HS-5 (cell line): ENCODE measurements at places on chromosomes 16 and 17.

DNA sequence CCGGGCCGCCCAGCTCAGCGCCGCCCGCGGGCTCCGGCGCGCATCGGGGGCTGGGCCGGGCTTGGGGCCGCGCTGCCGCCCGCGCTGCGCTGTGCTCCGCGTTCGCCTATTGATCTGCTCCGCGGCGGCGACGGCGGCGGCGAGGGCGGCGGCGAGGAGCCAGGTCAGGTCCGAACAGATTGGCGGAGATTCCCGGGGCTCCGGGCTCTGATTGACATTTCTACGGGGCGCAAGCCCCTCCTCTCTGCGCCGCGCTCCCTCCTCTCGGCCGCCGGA is 559 bp downstream of the IRX3 start:
- DNase-seq: no peak

GRCh38 chr16:29898804-29899515 is 390 bp downstream of the SEZ6L2 start:
- peak; percentile 40 for DNase-seq

- no peak for DNase-seq
Measured at GRCh38 chr17:59719526-59719925, 12.1 kb downstream of the VMP1 start.

GRCh38 chr16:9481747-9482730 is 390.6 kb downstream of the HAPSTR1 start:
- no peak for DNase-seq

GRCh38 chr16:62036802-62037135 is 531 bp upstream of the CDH8 start:
- DNase-seq: no peak

DNA sequence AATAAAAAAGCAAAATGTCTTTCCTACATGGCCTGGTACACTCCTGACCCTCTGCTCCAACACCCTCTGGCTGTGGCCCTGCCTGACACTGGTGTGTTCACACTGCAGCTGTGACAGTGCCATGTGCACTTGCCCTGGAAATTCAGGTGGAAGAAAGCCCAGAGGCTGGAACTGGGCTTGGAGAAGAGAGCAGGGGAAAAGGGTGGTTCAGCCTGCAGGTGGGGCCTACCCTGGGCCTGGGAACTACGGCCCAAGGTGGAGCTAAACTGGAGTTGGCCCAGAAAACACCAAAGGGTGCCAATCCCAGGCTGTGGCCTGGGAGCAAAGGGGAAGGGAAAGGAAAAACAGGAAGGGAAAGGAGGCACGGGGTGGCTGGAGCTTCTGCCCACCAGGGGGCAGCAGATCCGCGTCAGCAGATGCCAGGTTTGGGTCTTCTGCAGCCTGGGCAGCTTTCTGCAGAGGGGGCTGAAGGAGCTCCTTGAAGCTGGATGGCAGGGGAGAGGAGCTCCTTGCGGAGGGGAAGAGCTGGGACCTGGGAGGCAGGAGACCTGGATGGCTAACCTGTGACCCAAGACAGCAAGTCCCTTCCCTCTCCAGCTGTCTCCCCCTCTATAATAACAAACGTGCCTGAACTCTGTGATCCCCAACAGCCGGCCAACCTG is 15.4 kb upstream of the CTCF start:
- no peak for DNase-seq

- DNase-seq: no peak
Measured at GRCh38 chr16:84407588-84408313, 39.4 kb downstream of the ATP2C2 start.

DNA sequence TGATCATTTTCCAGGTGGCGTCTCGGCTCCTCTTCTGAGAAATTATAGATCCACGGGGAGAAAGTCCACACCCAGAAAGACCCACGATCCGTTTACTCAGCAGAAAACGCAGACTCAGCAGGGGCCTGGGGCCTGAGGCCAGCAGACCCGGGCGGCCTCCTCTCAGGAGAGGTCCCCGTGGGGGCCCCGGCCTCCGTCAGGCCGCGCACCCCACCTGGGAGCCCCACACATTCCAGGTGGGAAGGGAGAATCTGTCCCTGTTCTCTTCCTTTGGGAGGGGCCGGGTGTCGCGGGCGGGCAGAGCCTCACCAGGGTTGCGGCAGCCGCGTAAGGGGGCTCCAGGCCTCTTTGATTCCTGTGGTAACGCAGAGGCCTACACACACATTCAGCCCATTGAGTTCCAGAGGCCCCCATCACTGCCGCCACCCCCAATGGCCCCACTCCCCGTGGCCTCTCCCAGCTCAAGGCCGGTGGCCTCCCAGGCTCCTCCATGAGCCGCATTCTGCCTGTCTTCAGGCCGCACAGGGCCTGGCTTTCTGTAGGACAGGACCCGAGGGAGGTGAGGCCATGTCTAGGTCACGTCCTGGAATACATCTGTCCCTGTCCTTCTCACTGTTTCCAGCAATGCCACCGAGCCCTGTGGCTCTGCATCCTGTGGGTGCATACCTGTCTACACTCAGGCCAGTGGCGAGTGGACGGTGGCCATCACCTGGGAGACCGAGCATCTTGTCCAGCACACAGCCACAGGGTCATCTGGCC is 1.6 kb upstream of the IGFALS start:
- no peak for DNase-seq

GRCh38 chr17:79444198-79444597 is 166.7 kb downstream of the RBFOX3 start:
- no peak for DNase-seq

DNA sequence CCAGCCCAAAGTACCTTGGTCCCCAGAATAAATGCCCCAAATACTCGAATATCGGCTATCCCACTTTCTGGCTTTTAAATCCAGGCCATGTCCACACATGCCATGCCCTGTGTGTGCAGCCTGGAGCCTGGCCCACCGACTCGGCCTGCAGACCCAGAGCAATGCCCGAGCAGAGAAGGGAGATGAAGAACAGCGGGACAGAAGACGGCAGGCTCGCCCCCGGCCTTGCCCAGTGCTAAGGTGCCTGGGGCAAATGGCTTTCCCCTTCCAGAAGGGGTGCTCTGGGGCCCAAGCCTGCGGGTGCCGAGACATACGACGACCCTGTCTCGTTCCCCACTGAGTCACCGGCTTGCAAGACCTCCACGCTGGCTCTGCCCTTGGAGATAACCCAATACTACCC is 8.0 kb downstream of the CLUH start:
- DNase-seq: no peak

- no peak for DNase-seq
Measured at GRCh38 chr16:88409296-88410065, 26.7 kb downstream of the ZNF469 start.

DNA sequence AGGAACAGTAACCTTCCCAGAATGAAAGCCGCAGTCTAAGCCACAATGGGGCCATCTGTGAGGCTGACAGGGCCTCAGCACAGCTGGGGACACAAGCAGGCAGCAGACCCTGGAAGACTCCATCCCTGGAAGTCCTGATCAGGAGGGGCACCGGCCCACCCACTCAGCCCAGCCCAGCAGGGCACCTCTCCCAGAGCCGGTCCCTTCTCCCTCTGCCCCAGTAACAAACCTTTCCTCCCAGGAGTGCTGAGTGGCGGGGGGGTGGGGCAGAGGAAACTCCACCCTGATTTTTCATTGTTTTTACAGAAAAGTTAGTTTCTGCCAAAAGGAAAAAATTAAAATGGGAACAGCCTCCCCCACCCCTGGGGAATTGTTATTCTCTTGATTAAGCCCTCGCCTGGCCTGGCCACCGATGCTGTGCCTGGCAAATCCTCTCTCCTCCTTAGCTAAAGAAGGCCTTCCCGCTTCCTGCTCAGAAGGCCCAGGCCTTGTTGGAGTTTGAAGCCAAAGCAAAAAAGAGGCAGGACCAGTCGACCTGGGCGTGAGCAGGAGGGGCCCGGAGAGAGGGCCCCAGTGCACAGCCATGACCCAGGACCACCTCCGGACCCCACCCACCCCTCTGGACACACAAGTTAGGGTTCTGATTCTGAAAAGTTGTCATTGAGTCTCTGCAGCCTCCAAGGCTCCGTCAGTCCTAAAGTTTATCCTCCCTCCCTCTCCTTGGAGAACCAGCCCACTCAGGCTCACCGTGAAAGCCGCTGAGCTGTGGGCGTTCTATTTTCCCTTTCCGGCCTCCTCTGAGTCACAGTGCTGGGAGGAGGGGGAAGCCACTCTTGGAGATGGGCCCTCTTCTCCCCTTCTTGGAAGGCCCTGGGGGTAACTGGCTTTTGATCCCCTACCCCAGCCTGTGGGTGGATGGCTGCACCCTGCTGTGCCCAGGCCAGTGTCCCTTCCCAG is 128.4 kb upstream of the TNRC6C start:
- DNase-seq: no peak

DNA sequence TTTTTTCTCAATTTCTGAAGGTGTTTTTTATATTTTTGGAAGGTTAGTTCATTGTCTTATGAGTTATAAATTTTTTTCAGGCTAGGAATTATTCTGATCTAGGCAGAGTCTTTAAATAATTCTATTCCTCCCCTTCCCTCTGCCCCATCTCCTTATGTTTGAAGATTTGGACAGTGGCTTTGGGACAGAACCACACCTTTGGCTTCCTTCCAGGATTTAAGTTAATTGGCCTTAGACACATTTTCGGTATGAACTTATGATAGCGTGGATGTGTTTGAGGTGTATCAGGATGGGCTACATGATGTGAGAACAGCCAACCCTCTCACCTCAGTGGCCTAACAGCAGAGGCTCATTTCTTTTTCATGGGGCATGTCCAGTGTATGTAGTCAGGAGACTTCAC is 24.3 kb downstream of the EPN2 start:
- no peak for DNase-seq
